ENCODE measurements at places on chromosomes 6 and 20.

DNA sequence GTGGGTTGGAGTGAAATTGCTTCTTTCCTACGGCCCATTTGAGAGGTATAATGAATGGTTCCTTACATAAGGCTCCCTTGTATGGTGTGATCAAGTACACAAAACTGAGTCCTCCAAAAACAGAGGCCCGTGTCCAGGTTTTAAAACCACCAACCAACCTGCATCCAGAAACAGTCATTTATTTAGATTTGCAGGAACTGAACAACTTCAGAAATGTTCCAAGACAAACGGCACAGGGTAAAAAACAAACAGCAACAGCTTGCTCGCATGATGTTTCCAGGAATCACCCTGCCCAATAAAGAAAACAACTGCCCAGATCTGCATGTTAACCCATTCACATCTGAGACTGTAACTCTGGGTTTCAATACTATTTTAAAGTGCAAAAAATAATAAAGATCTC is 40.2 kb upstream of the TRAM2 start:
- DNase-seq: no peak

DNA sequence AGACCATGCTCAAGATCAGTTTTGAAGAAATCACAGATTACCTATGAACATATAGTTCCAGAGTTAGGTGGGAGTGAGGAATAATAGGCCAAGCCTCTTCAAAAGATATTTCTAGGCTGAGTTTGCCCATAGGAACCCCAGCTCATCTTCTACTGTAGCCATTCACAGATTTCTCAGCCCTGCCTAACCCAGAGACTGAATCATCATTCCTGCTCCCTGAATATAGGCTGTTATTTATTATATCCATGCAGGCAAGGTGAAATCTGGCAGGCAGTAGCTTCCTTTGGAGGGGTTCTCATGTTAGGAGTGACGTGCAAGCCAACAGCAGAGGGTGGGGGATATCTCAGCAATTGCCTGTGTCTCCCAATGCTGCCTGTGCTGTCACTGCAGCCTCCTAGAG is 25.6 kb upstream of the ADGRF4 start:
- DNase-seq: no peak

DNA sequence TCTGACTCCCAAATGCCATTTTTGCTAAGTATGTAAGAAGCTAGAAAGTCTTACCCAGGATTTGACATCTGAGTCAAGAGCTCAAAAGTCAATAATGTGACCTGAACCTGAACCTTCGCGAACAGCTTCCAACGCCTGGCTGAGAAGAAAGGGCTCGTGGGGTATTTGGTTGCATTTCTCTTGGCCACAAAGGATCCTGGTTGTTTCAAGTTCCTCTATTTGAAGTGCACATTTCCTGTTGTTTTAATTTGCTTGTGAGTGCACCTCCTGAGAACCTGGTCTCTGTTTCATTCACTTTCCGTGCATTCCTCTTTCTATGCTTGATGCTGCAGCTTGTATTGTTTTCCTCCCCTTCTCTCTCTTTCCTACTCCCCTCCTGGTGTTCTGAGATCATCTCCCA is 212.5 kb downstream of the FOXA2 start:
- DNase-seq: no peak

GRCh38 chr6:63213325-63213724 is 2.1 kb downstream of the FKBP1C start:
- no peak for DNase-seq

GRCh38 chr6:26304797-26305640 is 60.0 kb upstream of the BTN3A2 start:
- DNase-seq: peak; percentile 72

DNA sequence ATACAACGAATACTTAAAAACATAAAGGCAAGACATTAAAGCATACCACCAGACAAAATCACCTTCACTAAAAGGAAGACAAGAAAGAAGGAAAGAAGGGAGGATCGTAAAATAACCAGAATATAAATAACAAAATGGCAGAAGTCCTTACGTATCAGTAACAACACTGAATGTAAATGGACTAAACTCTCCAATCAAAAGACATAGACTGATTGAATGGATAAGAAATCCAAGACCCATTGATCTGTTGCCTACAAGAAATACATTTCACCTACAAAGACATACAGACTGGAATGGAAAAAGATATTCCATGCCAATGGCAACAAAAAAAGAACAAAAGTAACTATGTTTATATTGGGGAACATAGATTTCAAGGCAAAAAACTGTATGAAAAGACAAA is 74.1 kb downstream of the LMBRD1 start:
- no peak for DNase-seq

DNA sequence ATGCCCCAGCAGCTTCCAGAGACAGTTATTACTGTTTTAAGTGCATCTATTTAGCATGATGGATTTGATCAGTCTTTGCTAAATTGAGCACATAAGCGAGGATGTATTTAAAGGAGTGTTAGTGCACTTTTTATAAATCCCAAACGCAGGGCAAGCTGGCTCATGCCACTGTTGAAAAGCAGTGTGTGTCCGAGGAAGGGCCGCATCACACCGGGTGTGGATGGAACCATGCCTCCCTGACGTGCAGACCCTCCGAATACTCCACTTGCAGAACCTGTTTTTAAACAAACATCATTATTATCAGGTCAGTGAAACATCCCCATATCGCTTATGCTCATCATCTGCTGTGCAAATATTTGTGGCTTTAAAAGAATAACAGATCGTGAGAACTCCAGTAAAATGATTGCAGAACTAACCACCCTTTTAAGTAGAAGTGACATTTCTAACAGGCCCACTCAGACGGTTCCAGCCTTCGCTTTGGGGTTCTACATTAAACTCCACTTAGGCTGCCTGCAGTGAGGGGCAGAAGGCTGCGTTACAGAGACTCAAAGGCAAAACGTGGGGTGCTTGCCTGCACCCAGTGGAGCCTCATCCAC is 190.1 kb downstream of the CDH4 start:
- DNase-seq: no peak

- DNase-seq: no peak
Observed at GRCh38 chr20:9087531-9088217, 18.8 kb downstream of the PLCB4 start.

GRCh38 chr6:13049666-13050254 is 278.6 kb downstream of the TBC1D7 start:
- DNase-seq: no peak

GRCh38 chr6:36683656-36684446 is 5.3 kb downstream of the CDKN1A start:
- DNase-seq: no peak

DNA sequence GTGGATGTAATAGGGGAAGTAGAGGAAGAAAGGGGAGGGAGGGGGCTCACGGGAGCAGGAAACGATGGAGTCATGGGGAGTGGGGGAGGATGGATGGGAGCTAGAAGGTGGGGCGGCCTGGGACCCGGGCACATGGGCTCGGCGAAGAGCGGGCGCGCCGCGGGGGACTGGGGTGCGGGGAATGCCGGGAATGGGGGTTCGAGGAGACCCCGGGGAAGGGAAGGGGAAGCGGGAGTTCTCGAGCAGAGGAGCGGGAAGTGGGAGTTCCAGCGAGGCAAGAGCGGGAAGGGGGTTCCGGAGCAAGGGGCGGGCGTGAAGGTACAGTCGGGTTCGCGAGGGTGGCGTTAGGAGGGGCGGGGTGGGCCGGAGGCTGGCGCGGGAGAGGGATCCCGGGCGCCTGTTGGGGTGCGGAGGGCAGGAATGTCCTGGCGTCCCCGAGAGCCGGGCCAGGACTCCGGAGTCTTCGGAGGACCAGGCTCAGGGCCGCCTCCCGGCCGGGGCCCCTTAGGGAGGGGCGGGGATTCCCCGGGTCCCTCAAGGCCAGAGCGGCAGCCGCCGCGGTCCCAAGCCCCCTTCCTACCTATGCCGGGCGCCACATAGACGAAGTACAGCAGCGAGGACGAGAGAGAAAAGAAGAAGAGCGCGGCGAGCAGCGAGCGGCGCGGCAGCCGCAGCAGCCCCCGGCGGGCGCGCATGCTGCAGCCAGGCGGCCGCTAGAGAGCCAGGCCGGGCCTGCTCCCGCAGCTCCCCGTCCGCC is 504 bp downstream of the B4GALT5 start:
- peak; percentile 28 for DNase-seq

Data from muscle of arm (tissue), 14 donors.